ENCODE measurements at places on chromosomes 7 and 10. TPM values are rescaled to one million over a fixed set of nuclear protein-coding genes. Genes with fewer than 3 reads are reported as not detected.

Gene CALHM1
- total RNA-seq = 0.29 TPM

Gene SRI
- total RNA-seq = 82.0 TPM

Gene TSPAN12
- not detected for total RNA-seq

Gene CLCN1
- not detected for total RNA-seq

Gene SPDYE8
- not detected for total RNA-seq

Gene CYREN
- 36.3 TPM for total RNA-seq

Gene ZP3
- 6.7 TPM for total RNA-seq

Gene FAM221A
- total RNA-seq = 5.3 TPM

Gene DPP6
- not detected for total RNA-seq

Gene CFAP46
- total RNA-seq = not detected

Gene NUDCD3
- total RNA-seq = 80.1 TPM

Gene ZNF33A
- total RNA-seq = 36.7 TPM

Gene SORBS1
- 0.77 TPM for total RNA-seq

Gene IFIT1B
- total RNA-seq = not detected

Gene MCM10
- 35.8 TPM for total RNA-seq

Gene CALCR
- total RNA-seq = not detected

Gene RBP4
- total RNA-seq = not detected

Gene MPLKIP
- 36.4 TPM for total RNA-seq

Gene ZNF25
- total RNA-seq = 4.1 TPM

Gene TUBAL3
- not detected for total RNA-seq

Gene CPA2
- not detected for total RNA-seq

Gene ARID5B
- 77.9 TPM for total RNA-seq

Gene CYP2C19
- total RNA-seq = not detected

Gene EVX1
- total RNA-seq = not detected

Gene CPVL
- total RNA-seq = not detected

Gene EXOSC1
- total RNA-seq = 45.6 TPM

Gene INMT
- total RNA-seq = 0.99 TPM

Gene CACUL1
- 23.8 TPM for total RNA-seq

Gene ACHE
- not detected for total RNA-seq

Gene WNT8B
- 0.38 TPM for total RNA-seq

Gene GPR26
- total RNA-seq = not detected

Gene GJC3
- not detected for total RNA-seq

Gene AQP1
- total RNA-seq = 0.14 TPM

Gene KCP
- total RNA-seq = 0.08 TPM

Gene NDUFB2
- 165 TPM for total RNA-seq

Gene KCNIP2
- total RNA-seq = 4.5 TPM

Gene GPR158
- total RNA-seq = not detected

Gene CYP26C1
- not detected for total RNA-seq

Gene SRRT
- total RNA-seq = 208 TPM

Gene NPFFR1
- not detected for total RNA-seq

Gene CH25H
- total RNA-seq = not detected

Gene HTR7
- not detected for total RNA-seq

Gene ANKRD61
- not detected for total RNA-seq

Gene MYO3A
- not detected for total RNA-seq

Gene CDH23
- 6.2 TPM for total RNA-seq

Gene WDR86
- total RNA-seq = 0.13 TPM

Gene CARD11
- total RNA-seq = 134 TPM
